ENCODE measurements at places on chromosomes 6 and 20. TPM values are rescaled to one million over a fixed set of nuclear protein-coding genes. Genes with fewer than 3 reads are reported as not detected.

The CCM2L gene
- total RNA-seq, result 10.4 TPM

The NRSN1 gene
- total RNA-seq, result not detected

The SLC24A3 gene
- 16.9 TPM for total RNA-seq

The IL17F gene
- not detected for total RNA-seq

The TPBG gene
- 15.0 TPM for total RNA-seq

The LPA gene
- total RNA-seq, result not detected

The CARMIL1 gene
- 10.3 TPM for total RNA-seq

The TMEM181 gene
- 27.3 TPM for total RNA-seq

The LY86 gene
- total RNA-seq, result 5.4 TPM

The FAXC gene
- total RNA-seq, result not detected

The COL11A2 gene
- 0.67 TPM for total RNA-seq

The UBE2J1 gene
- 40.4 TPM for total RNA-seq

The CTSZ gene
- total RNA-seq, result 277 TPM

The SLC17A5 gene
- 21.4 TPM for total RNA-seq

The BMP7 gene
- 0.16 TPM for total RNA-seq

The BCAS1 gene
- total RNA-seq, result 0.51 TPM

The KIF13A gene
- total RNA-seq, result 48.5 TPM

The TFAP2C gene
- total RNA-seq, result 1.3 TPM

The GSTA3 gene
- total RNA-seq, result not detected

The CLVS2 gene
- total RNA-seq, result not detected

The CST7 gene
- total RNA-seq, result 11.5 TPM

The CST5 gene
- not detected for total RNA-seq

The C6orf15 gene
- total RNA-seq, result not detected

The EYS gene
- 0.48 TPM for total RNA-seq

The SNX9 gene
- total RNA-seq, result 86.9 TPM

The SLC13A3 gene
- 1.5 TPM for total RNA-seq

The PSORS1C1 gene
- total RNA-seq, result 0.45 TPM

The BTN1A1 gene
- not detected for total RNA-seq

The KIF6 gene
- 0.26 TPM for total RNA-seq

Data from mesenteric fat pad (tissue), 1 donor.